Muscle of back (tissue), 13 donors: ENCODE measurements at places on chromosomes 5 and 9. TPM values are rescaled to one million over a fixed set of nuclear protein-coding genes. Genes with fewer than 3 reads are reported as not detected.

GRCh38 chr5:132772291-132773070 lies 4.6 kb downstream of the SEPTIN8 start:
- no peak for DNase-seq

DNA sequence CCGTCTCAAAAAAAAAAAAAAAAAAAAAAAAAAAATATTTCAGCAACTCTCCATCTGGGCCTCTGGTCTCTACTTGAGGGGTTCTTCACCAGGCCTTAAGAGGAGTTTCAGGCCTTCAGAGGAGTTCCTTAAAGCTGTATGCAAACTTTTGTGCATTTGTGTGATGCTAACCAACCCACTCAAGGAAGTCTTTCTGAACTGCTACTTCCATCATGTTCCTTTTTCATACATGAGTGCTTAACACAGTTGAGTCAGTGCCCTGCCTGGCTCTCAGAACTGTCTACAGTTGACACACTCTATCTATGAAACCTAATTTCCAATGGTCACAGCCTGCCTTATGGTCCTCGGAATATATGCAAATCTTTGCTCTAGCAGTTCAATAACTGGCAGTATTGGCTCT lies 146.5 kb downstream of the MEF2C start:
- no peak for DNase-seq

DNA sequence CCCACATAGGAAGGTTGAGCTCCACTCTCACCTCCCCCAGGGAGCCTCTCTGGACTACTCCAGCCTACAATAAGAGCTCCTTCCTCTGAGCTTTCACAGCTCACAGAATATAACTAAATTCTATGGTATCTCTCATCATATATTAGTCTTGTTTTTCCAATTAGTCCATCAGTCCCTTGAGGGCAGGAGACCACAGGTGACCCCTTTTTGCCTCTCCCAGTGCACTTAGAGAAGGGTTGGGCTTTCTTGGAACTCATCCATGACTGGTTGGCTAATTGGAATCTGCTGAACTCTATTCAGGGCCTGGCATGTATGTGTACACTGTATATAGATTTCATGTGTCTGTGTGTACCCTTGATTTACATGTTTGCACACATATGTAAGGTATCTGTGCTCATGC lies 50.4 kb upstream of the ARAP3 start:
- no peak for DNase-seq

DNA sequence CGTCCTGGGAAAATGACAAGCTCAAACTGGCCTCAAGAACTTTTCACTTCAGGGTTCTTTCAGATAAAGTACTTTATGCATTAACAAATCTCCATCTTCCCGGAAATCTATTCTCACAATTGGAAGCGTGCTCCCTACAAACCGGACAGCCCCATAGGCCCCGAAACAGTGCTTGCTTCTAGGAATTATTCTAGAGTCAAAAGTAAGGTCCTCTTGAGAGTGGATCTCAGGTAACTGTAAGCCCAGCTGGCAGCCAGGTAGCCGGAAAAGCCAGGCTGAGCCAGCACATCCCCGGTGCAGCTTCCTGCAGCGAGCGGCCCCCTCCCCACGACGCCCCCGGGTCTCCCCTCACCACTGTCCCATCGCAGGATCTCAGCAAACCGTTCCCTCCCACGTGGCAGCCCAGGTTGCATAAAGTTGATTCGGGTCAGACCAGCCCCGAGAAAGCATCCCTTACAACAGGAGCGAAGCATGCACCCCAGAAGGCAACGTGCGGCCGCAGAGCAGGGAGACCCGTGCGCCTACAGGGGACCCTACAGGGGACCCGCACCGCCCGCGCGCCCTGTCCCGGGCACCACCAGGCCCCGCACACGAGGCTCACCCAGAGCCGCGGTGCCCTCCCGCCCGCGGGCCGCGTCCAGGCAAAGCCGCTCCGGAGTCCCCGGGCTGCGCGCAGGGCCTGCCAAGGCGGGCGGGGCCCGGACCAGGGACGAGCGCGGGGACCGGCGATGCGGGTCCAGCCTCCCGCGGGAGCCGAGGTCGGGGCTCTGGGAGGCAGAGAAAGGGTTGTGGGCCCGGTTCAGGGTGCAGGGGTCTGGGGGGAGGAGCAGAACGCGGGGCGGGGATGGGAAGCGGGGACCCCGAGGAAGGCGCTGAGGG lies 920 bp downstream of the LPCAT1 start:
- DNase-seq = no peak

GRCh38 chr5:161847941-161848391 lies at the start of gene GABRA1:
GABRA1 (plus strand) TSS chr5:161848120; CDS start chr5:161850811, 2,691 bp downstream.
- DNase-seq = peak; percentile 3

- DNase-seq = no peak
These were observed 8.2 kb upstream of the PHF2 start for GRCh38 chr9:93568169-93568568.

GRCh38 chr9:22052376-22052945 lies 43.4 kb upstream of the CDKN2B start:
- no peak for DNase-seq

DNA sequence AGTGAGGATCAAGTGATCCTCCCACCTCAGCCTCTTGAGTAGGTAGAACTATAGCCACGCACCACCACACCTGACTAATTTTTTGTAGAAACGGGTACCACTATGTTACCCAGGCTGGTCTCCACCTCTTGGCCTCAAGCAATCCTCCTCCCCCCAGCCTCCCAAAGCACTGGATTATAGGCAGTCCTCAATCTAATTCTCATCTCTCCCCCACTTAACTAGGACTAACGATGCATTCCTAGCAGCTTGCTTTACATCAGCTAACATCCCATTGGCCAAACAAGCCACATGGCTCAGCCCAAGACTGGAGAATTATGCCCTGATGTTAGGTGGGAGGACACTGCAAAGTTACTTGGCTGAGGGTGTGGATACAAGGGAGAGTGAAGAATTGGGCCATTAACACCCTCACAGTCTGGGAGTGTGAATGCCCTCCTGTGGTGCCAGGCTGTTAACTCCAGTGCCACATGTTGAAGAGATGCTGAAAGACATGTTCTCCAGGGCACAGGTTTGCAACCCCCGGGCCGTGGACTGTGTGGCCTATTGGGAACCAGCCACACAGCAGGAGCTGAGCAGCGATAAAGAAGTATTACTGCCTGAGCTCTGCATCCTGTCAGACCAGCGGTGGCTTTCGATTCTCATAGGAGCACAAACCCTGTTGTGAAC lies 5.3 kb upstream of the ZNF367 start:
- DNase-seq = no peak

- no peak for DNase-seq
These were observed 289.3 kb upstream of the TAS2R1 start for GRCh38 chr5:9919306-9920030.

DNA sequence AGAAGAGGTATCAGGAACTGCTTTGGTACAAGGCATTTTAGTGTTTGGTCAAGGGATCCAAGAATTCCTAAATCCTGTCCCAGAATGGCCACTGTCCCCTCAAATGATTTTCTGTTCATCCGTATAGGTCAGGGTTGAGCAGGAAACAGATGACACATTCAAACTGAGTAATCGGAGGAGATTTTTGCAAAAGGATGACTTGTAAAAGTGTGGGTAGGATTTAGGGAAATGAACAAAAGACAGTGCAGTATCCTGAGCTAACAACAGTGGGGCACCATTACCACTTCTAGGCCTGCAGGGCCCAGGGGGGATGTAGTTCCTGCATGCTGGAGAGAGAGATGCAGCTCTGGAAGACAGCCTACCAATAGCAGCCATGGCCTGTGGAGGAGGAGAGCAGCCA lies 290.1 kb downstream of the ZSWIM6 start:
- DNase-seq = no peak

- no peak for DNase-seq
These were observed 69.7 kb upstream of the SH3GL2 start for GRCh38 chr9:17509151-17509550.

DNA sequence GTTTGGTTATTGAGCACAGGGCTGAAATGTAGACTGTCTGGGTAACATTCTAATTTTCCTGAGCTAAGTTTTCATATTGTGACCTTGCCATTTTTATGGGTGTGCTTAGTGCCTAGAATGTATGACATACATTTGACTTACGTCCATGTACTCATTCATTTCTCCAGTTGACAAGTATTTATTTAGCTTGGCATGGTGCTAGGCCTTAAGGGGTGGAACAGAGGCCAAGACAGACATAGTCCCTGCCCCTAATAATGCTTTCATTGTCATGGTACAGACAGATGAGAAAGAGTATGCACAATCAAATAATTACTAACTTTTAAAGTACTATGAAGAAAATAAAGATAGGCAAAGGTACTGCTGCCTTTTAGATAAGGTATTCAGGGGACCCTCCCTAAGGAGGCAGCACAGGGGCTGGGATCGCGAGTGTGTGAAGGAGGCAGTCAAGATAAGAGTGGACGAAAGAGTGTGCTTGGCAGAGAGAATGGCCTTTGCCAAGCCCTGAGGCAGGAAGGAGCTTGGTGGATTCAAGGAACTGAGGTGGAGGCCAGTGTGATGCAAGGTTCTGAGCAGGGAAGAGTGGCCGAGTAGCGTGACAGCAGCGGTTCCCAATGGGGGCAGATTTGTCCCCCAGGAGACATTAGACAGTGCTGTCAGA lies 128.0 kb downstream of the PIP5K1B start:
- no peak for DNase-seq

The FCHSD1 gene
- 8.3 TPM for polyA plus RNA-seq

The MAN1B1 gene
- 45.0 TPM for polyA plus RNA-seq

The HBEGF gene
- polyA plus RNA-seq = 21.5 TPM

The GLT6D1 gene
- not detected for polyA plus RNA-seq

The GPSM1 gene
- polyA plus RNA-seq = 24.4 TPM

The TXNDC8 gene
- polyA plus RNA-seq = not detected

The MELK gene
- 9.1 TPM for polyA plus RNA-seq

The RAB14 gene
- polyA plus RNA-seq = 54.4 TPM

The CCL27 gene
- 0.75 TPM for polyA plus RNA-seq

The GPR21 gene
- polyA plus RNA-seq = not detected

The CYLC2 gene
- not detected for polyA plus RNA-seq

The FAM151B gene
- 3.1 TPM for polyA plus RNA-seq
